ENCODE measurements at places on chromosomes 1 and 21. TPM values are rescaled to one million over a fixed set of nuclear protein-coding genes. Genes with fewer than 3 reads are reported as not detected.

Gene USH2A
- not detected for total RNA-seq

Gene ZBTB7B
- 16.9 TPM for total RNA-seq

Gene CAPN8
- total RNA-seq, result 0.28 TPM

Gene FCGR2B
- total RNA-seq, result not detected

Gene CELA3B
- total RNA-seq, result not detected

Gene SERPINC1
- total RNA-seq, result not detected

Gene LCE2C
- total RNA-seq, result not detected

Gene C4BPA
- not detected for total RNA-seq

Gene DIO1
- total RNA-seq, result not detected

Gene HEYL
- 0.19 TPM for total RNA-seq

Gene ADCY10
- 0.19 TPM for total RNA-seq

Gene PLA2G2F
- total RNA-seq, result not detected

Gene LEFTY2
- total RNA-seq, result not detected

Gene DNASE2B
- not detected for total RNA-seq

Gene GIPC2
- total RNA-seq, result 5.9 TPM

Gene MYOCOS
- total RNA-seq, result not detected

Data from regular cardiac myocyte (primary cell).